ENCODE measurements at places on chromosomes 3 and 15.

DNA sequence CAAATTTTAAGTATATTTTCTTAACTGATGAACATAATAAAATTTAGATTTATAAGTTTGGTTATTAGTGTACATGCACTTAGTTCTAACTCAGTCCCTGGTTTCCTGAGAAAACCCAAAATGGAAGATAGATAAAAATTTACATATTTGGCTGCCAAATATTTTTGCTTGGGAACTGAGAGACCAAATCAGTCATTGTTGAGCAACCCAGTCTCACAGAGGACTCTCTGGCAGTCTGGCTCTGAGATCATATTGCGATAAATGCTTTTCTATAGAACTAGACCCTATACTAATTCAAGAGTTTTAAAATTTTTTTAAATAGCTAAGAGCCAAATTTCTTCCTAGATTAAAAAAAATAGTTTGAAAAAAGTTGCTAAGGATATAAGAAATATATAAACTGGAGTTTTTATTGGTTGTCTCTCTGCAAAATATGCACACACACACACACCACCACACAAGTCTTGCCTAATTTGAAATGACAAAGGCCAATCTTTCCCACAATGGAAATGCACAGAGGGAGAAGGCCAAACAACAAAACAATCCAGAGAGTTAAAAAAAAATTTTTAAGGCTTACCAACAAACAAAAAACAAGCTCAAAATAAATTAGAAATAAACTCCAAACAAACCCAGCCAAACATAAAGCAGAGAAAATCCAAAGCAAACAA is 259.5 kb downstream of the MECOM start:
- no peak for DNase-seq

- no peak for DNase-seq
Measured at GRCh38 chr3:57949785-57950615, 58.2 kb upstream of the FLNB start.

GRCh38 chr3:149224736-149225594 is 3.3 kb upstream of the CP start:
- DNase-seq = no peak

DNA sequence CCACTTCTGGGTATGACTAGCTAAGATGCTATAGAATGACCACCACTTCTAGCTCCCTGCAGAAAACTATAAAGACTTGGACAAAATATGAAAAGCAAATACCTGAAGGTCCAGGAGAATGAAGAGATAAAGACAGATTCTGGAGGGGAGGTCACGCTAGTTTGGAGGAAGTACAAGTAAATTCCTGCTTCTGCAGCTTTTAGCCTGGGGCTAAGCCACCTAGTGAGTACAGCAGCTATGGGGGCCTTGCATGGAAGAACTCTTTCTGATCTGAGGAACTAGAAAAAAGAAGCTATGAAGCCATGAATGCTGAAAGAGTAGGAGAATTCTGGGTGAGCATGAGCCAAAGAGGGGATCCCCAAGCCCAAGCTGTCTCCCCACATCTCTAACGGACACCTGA is 29.8 kb downstream of the NRG4 start:
- DNase-seq = no peak

GRCh38 chr3:117010318-117010717 is 300.7 kb downstream of the TUSC7 start:
- no peak for DNase-seq
